ENCODE measurements at places on chromosomes 16 and 17. TPM values are rescaled to one million over a fixed set of nuclear protein-coding genes. Genes with fewer than 3 reads are reported as not detected.

Gene KCNJ2
- total RNA-seq = 3.1 TPM

Gene TRAPPC1
- total RNA-seq = 72.7 TPM

Gene RMI2
- total RNA-seq = 0.67 TPM

Gene SLC12A4
- total RNA-seq = 82.6 TPM

Gene ITGAL
- total RNA-seq = 8.5 TPM

Gene METRNL
- 101 TPM for total RNA-seq

Gene SKAP1
- 1.1 TPM for total RNA-seq

Gene NPIPB12
- total RNA-seq = 40.9 TPM

DNA sequence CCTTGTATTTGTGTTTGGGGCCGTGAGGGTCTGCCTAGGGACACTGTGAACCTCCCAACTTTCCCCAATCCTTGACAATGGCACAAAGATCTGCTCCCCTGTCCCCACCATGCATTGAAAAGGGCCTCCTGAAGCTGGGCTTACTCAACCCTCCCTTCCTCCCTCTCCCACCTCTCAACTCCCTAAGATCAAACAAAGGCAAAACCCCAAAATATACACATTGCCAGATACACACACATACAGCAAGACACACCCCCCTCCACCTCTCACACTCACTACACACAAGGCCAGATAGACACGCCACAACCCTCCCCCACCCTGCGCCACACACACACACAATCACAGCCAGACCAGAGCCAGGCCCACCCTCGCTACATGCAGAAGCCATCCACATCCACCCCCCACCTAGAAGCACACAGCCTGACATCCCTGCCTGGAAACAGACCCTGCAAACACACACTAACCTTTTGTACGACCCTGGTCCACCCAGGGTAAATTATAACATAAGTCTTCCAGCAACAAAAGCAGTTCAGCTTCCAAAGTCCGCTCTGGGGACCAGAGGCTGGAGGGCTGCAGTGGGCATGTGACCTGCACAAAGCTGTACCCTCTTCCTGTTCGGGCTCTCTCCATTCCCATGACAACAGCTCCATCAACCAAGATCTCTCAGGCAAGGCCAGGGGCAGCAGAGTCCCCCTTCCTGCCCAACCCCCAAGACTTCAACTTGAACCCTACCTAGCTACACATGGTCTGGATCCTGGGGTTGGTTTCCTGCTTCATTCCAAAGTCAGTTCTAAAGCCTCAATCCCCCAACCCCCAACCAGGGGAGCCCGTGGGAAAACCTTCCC lies 1.9 kb downstream of the PCGF2 start:
- DNase-seq = no peak

DNA sequence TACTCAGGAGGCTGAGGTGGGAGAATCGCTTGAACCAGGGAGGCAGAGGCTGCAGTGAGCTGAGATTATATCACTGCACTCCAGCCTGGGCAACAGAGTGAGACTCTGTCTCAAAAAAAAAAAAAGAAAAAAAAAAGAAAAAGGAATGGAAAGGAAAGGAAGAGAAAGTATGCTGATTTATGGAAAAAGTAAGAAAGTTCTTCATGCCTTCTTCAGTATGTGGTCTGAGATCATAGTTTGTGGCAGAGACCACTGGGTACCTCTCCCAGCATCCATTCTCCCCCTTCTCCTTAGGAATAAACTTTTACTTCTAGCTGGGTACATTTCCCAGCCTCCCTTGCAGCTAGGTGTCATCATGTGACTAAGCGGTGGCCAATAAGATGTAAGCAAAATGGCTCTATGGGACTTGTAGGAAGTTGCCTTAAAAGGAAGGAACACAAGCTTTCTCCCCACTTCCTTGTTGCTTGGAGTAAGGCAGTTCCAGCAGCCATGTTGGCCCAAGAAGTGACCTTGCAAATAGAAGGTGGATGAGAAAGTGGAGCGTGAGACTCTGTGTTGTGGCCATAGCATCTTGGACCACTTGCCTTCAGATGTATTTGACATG lies 26.1 kb upstream of the XPO6 start:
- no peak for DNase-seq

DNA sequence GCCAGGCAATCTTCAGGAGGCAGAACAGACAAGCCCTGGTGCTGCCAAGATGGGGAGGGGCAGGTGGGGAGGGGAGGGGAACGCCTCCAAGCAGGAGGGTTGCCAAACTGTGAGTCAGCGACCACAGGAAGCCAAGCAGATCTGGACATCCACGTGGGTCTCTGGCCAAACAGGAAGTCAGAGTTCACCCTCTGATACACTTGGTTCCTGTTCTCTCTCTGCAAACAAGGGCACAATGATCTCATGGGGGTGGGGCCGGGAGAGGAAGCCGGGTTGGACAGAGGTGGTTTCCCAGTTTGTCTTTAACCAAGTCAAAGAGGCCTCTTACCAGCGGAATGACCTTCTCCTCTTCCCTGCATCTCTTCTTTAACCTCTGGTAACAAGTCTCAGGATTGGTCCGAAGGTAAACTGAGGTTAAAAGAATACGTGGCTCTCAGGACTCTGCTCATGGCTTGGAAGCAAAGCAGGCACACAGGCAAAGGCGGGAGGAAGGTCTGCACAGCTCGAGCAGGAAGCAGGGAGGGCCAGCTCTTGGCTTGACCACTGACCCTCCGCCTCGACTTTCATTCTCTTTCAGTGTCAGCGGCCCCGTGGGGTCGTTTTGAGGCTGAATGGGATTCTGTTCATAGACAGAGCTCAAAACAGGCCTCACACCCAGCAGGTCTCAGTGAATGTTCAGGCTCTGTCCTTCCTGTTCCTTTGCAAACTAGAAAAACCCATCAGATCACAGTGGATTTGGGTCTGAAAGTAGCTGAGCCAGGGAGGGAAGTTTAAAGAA lies 32.9 kb downstream of the TK2 start:
- DNase-seq = peak; percentile 99

DNA sequence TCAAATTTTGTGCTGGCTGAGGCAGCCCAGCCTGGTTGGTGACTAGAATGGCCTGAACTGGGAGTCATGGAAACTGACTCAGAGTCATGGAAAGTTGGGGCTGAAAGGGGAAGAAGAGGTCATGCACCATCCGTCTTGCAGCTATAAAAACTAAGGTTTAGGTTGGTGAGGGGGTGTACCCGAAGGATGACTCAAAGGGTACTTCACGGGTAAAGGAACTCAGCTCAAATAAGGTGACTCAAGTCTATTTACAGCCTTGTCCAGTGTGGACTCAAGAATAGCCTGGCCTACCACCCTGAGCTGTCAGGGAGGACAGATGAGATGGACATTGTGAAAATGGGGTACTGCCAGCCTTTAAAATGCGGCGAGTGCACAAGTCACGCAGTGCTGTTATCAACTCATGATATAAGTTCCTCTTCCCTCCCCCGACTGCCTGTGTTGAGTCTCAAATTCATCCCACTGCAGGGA lies 18.6 kb downstream of the CD300LB start:
- DNase-seq = no peak

- no peak for DNase-seq
These were observed 102.0 kb upstream of the CDH5 start for GRCh38 chr16:66264311-66265047.

- DNase-seq = no peak
These were observed 9.5 kb downstream of the TBX21 start for GRCh38 chr17:47742319-47743181.

DNA sequence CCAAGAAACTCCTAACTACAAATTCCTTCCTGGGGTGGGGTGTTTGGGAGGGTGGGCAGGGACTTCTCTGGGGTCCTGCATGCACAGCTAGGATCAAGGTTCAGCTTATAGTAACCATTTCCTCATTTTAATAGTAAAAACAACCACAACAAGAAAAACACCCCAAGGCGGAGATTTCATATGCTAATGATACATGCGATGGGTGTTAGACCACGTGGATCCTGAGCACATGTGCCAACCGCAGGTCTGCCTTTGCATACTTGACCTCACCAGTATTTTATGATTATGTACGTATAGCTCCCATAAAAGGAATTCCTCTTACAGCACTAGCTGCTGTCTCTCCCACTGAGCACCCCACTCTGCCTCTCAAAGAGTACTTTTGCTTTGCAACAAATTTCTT lies 1.9 kb downstream of the KRTAP4-11 start:
- no peak for DNase-seq

GRCh38 chr17:83180996-83181481 lies 101.6 kb downstream of the METRNL start:
- DNase-seq = peak; percentile 51

DNA sequence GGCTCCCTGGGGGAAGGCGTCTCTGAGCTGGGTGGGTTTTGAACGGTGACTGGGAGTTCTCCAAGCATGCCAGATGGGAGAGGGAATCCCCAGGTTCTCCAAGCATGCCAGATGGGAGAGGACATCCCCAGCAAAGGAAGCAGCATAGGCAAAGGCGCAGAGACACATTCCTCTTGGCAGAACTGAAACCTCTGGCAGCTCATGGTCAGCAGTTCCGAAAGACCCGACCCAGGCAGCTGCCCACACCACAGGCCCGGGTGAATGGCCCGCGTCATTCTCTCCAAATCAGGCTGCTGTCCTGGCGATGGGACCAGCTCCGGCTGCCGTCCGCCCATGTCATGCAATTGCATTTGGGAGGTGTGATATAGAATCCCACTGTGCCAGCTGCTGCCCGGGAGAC lies 8.0 kb downstream of the ZNF469 start:
- no peak for DNase-seq

- DNase-seq = peak; percentile 95
These were observed 95.6 kb upstream of the CDYL2 start for GRCh38 chr16:80899809-80900592.

- no peak for DNase-seq
These were observed 23.4 kb downstream of the PIK3R5 start for GRCh38 chr17:8941980-8942622.

DNA sequence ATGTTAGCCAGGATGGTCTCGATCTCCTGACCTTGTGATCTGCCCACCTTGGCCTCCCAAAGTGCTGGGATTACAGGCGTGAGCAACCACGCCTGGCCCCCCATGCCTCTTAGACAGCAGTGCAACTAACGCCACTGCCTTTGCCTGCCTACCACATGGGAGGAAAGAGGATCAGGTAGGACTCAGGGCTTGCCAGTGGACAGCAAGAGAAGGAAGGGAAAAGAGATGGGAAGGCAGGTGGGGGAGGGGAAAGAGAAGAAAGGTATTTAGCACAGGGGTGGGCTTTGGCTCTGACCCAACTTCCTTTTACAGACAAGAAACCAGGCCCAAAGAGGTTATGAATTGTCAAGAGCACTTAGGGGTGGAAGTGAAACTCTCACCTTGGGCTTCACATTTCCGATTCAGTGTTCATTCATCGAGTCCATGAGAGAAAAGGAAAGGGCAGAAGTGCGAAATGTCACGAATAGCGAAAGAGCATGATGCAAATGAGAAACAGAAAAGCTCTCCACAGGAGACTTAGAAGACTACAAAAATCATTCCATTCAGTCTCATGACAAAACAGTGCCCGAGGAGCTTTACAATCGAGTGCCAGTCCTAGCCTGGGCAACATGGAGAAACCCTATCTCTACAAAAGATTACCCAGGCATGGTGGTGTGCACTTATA lies 36.4 kb downstream of the CDK5R1 start:
- DNase-seq = no peak

DNA sequence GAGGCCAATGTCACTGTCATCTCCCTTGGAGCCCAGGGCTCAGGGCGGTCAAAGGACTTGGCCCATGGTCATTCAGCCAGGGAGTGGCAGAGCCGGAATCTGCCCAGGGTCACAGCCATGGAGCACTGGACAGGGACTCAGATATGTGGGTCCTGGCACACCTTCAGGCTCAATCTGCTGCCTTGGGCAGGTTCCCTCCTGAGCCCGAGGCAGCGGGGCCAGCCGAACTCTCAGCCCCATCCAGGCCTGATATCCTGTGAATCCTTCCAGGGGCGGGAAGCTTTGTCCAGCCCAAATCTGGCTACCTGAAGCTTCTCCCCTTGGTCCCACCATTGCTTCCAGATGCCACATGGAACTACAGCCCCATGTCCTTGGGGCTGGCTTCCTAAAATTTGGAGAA lies 12.2 kb upstream of the CDIPT start:
- DNase-seq = no peak

DNA sequence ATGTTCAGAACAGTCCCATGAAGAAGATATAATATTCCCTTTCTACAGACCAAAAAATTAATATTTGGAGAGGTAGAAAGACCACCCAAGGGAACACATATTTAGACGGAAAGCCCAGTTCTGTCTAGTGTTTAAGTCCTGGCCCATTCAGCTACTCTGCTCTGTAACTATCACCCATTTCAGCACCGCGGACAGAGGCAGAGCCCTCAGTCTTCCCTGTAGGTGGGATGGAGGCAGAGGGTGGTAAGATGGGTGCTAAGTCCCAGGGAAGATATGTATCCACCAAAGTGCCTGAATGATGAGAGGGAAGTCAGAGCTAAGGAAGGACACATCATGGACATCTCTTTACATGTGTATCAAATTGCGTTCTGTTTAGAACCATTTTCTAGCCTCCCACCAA lies 27.8 kb upstream of the C16orf78 start:
- no peak for DNase-seq

Measured in posterior vena cava (tissue), 2 donors.